ENCODE measurements at places on chromosomes 2 and 18.

GRCh38 chr2:224009605-224010315 is 29.3 kb downstream of the SERPINE2 start:
- DNase-seq: no peak

DNA sequence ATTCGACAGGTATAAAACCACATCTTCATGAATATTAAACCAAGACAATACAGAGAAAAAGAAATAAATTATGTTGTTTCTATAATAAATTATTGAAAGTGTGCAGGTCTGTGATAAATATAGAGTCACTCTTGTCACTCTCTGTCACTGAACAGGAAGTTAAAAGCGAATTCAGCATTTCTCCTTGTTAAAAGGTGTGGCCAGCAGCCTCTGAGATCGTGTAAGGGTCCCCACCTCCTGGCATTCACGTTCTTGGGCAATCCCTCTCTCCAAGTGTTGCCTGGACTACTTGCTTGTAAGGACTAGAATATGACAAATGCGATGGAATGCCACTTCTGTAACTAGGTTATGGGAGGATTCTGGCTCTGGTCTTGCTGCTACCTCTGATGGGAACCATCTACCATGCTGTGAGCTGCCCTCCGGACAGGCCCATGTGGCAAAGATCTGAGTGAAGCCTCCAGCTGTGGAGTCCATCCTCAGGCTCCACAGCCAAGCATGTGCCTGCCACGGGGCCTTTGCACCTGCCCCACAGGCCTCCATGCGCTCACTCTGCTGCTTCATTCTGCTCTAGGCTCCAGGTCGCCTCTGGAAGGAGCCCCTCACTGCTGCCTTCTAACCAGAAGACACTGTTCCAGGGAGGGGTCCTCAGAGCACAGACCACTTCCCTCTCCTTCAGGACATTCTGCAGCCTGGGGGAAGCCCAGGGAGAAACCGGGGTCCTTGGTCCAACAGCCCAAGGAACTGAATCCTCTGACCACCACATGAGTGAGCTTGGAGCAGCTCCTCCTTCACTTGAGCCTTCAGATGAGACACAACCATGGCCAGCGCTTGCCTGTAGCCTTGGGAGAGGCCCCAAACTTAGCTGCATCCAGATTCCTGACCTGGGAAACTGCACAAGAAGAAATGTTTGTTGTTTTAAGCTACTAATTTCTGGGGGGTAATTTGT is 202.9 kb upstream of the HDAC4 start:
- no peak for DNase-seq

- DNase-seq: no peak
These were observed 44.1 kb downstream of the MTHFD2 start for GRCh38 chr2:74242354-74243071.

DNA sequence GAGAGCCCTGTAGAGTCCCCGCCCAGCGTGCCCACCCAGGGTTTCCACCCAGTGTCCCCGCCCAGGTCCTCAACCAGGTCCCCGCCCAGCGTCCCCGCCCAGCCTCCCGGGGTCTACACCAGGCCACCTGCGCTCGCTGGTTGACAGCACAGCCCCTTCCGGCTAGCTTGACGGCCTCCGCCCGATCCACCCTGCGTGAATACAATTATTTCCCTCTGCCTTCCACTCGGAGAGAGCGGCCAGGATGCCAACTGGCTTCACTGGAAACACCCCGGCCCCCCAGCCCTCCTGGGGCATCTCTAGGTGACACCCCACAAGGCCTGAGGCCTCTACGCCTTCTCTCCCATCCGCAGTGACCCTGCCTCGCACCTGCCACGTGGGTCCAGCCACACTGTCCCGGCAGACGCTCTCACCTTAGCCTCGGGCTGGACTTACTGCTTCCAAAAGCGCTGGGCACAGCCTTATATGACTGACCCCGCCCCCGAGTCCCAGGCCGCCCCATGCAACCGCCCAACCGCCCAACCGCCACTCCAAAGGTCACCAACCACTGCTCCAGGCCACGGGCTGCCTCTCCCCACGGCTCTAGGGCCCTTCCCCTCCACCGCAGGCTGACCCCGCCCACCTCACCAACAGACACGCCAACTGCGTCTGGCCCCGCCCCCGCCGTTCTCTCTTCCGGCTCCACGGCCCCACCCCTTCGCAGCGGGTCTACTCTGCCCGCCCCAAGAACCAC is 188.1 kb downstream of the LAMA1 start:
- DNase-seq: no peak

- DNase-seq: peak; percentile 11
These were observed 23.9 kb upstream of the HS6ST1 start for GRCh38 chr2:128342550-128342949.

DNA sequence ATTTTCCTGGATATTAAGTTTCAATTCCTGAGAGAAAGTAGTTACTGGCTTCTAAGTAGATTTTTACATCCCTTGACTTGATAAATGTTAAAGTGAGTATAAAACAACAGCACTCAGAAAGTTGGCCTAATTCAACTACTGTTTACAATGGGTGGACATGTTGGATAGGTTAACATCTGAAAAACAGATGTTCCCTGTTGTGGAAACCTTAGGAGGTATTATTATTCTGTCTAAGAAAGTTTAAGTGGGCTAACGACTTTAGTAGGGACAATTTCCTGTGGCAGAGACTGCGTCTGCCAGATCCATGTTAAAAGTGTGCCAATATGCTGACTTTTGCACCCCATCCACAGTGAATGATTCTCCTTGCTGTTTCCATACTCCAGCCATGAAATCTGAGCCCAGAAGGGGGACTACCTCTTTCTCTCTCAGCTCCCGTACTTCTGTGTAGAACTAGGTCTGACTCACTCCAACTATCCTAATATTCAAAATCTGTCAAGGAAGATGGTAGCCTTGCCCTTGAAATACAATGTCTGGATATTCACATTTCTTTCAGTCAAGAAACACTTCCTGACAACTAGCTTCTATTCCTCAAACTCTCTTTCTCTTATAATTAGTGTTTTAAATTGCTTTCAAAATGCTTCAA is 327.5 kb upstream of the HNRNPA3 start:
- DNase-seq: no peak

GRCh38 chr18:51953521-51953920 is 386.5 kb upstream of the DCC start:
- DNase-seq: no peak

DNA sequence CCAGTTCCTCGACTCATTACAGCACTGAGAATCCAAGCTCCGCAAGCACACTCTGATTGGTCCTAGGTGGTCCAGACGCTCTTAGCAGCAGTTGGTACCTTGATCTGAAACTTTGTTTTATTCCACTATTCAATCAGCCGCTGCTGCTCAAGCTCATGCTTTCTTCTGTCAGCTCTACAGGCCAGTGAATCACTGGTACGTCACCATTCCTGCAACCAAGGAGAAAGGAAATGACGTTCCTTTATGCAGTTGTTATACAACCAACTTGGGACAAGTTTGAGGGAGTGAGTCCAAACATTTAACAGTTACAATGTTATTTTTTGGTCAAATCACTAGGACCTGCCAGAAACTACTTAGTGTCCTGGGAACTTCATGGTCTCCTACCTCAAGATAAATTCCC is 398.8 kb upstream of the TMEFF2 start:
- no peak for DNase-seq

- DNase-seq: no peak
These were observed 92.7 kb upstream of the WDSUB1 start for GRCh38 chr2:159379181-159379580.

DNA sequence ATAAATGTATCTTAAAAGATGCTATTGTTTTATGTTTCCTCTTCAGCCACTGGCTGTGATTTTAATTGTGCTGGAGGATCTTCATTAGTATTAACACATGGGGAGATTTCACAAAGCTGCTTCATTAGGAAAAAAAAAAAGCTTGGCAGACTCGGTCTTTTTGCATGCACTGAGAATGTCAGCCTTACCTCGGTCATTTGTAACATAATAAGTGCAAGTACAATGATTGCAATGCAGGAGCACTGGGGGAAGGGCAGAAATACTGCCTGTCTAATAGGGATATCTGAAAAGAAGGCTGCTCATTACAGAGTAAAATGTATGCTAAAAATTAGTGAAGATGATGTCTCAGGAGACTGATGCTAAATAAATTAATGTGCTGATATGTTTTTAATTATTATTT is 1.3 kb upstream of the BAZ2B start:
- DNase-seq: peak; percentile 58

DNA sequence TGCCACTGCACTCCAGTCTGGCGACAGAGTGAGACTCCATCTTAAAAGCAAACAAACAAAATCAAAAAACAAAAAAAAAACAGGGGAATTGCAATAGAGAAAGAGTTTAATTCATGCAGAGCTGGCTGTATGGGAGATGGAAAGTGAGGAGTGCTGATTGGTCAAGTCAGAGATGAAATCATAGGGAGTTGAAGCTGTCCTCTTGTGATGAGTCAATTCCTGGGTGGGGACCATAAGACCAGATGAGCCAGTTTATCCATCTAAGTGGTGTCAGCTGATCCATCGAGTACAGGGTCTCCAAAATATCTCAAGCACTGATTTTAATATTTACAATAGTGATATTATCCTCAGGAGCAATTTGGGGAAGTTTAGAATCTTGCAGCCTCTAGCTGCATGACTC is 45.3 kb downstream of the FRZB start:
- DNase-seq: no peak

DNA sequence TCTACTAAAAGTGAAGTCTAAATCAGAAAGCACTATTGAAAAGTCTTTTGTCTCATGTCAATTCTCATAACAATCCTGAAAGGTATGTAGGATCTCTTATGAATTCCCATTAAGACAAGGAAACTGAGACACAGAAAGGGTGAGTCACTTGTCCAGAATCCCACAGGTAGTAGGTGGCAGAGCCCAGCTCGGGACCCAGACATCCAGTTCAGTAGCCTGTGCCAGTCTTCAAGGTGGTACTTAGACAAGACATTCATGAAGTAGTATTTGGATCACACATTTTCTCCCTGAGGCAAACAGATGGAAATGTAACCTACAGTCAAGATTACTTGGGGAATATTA is 14.8 kb upstream of the PARD3B start:
- DNase-seq: no peak

DNA sequence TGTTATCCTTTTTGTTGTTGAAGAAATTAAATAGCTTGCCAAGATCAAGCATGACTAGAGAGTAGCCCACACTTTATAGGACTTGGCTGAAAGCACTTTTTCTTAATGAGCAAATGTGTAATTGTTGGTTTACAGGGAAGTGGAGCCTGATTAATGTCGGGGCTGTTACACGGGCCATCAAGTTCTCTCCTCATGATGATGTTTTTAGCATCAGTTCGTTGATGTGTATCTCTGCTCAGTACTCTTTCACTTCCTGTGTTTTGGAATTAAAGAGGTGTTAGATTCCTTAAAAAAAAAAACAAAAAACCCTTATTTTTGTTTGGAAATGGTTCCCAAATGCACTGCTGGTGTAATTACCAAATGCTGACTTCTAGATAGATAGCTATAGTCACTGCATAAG is 114.2 kb downstream of the PTPRM start:
- DNase-seq: no peak

All from NCI-H526 (cell line).